ENCODE measurements at places on chromosomes 3 and 15. TPM values are rescaled to one million over a fixed set of nuclear protein-coding genes. Genes with fewer than 3 reads are reported as not detected.
A peak's percentile ranks its signal among the peaks of the same experiment; 100 is the strongest.

DNA sequence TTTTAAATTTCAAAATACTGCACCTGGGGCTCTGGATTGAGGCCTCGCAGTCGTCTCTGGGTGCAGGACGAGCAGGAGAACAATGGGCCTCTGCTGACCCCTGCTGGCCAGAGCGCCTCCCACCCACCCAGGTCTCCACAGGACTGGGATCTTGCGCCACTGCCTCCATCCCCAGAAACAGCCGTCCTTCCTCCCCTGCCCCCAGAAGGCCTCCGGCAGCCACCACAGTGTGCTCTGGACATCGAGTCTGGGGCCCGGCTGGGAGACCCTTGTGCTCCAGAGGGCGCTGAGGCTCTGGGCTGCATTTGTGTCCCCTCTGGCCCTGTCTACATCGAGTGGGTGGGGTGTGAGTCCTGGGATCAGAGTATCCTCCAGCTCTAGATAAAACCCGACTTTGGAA is 6.7 kb upstream of the ACSBG1 start:
- peak; percentile 92 for DNase-seq

DNA sequence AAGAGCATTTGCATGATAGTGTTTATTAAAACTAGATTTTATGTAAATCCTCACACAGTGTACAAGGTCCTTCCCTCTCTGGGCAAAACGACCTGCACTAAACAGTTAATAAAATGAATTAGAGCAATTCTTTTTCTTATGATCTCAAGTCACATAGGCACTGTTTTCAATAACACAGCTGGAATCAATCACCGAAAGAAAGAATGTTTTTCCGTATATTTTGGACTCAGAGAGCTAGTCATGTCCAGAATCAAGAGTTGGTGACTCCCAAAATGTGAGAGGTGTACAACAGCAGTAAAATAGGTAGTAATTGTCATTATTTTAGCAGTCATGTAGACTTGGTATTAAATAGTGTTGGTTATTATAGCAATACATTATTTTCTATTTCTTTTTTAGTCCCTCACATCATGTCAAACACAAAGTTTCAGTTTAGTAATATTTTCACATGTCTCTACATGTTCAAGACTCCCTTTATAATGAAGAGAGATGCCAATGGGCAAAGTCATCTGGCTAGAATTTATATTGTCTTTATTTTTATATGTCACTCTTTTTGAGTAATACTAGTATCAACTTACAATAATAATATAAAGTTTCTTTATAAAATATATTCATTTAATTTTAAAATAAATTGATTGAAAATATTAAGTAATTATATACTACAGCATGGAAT is 448.6 kb upstream of the CDIN1 start:
- no peak for DNase-seq

NPTN gene
- 131 TPM for total RNA-seq

- DNase-seq, result no peak
Measured at GRCh38 chr3:172302203-172302602, 146.1 kb downstream of the GHSR start.

VILL gene
- 8.9 TPM for total RNA-seq

All from upper lobe of right lung (tissue), 1 donor.